Stimulated activated CD8-positive, alpha-beta memory T cell treated with anti-CD3 and anti-CD28 coated beads, Interleukin-4, amount 100 ng/mL, for 4 hours (primary cell): ENCODE measurements at places on chromosomes 6 and 20.

GRCh38 chr6:10418862-10419748 lies 4.2 kb upstream of the TFAP2A start:
- no peak for DNase-seq

- DNase-seq = no peak
Measured at GRCh38 chr6:15088904-15089568, 156.8 kb upstream of the JARID2 start.

- peak; percentile 7 for DNase-seq
Measured at GRCh38 chr20:1108437-1108920, 9.9 kb upstream of the PSMF1 start.

DNA sequence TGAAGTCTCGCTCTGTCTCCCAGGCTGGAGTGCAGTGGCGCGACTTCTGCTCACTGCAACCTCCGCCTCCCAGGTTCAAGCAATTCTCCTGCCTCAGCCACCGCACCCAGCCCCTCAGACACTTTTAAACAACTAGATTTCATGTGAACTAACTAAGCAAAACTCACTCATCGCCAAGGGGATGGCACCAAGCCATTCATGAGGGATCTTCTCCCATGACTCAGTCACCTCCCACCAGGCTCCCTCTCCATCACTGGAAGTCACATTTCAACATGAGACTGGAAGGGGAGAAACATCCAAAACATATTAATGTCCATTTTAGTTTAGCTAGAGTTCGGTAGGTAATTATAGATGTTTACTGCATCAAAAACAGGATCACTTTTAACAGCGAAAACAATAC lies 95.9 kb upstream of the PRL start:
- DNase-seq = no peak

DNA sequence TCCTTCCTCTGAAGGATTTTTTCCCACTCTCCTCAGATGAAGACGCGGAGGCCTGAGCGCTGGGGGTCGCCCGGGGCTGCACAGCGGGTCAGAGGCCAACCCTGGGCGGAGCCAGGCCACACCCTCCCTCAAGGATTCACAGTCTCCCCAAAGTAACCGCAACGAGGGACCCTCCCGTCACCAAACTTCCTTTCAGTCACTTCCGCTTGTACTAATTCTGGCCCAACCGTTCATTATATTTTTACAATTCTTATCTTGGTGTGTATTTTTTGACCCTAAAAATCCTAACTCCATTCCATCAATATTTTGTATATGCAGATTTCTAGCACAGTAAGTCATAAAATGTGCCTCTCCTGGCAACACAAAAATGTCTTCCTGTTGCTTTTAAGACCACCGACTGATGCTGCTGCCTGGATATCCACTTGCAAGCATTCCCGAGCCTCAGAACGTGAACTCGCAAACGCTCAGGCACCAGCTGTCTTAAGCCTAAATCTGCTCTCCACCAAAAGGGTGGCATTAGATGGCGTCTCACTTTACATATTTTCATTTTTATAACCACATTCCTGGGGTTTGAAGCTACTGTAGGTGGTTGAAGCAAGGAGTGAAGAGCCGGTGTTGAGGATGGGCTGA lies 128.0 kb downstream of the DLL1 start:
- DNase-seq = no peak

GRCh38 chr6:92297101-92297500 lies 1122.3 kb downstream of the EPHA7 start:
- DNase-seq = no peak

DNA sequence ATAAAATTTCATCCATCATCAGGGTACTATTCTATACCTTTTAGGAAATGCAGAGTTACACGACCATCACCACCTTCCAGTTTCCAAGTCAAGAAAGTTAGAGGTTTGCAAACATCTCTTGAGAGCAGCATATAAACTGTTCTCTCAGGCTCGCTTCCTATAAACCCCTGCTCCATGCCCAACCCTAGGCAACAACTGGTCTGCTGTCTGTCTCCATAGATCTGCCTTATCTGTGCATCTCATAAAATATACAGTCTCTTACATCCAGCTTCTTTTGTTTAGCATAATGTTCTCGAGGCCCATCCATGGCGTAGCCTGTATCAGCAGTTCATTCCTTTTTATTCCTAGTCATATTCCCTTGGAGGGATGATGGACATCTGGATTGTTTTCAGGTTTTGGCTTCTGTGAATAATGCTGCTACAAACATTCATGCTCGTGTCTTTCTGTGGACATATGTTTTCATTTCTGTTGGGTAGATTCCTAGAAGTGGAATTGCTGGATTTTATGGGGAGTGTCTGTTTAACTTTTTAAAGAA lies 6.1 kb downstream of the PTPRT start:
- no peak for DNase-seq

DNA sequence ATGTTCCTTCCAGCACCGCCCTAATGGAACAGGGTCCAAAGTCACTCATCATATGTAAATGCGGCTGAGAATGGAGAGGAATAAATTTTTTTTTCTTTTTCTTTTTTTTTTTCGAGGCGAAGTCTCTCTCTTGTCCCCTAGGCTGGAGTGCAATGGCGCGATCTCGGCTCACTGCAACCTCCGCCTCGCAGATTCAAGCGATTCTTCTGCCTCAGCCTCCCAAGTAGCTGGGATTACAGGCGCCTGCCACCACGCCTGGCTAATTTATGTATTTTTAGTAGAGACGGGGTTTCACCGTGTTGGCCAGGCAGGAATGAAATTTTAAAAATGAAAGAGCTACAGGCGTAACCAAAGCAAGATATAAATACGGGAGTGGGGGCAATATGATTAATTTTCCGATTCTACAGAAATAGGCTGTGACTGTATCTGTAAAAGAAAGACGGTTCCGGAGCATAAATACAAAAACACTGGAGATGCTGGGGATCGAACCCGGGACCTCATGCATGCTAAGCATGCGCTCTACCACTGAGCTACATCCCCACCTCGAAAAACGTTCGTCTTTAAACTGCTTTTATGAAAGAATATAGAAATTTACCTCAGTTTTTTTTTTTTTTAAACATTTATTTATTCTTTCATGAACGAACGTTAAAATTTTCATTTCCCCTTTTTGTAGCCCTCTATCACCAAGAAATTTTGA lies 132.2 kb downstream of the GPX5 start:
- DNase-seq = peak; percentile 12

DNA sequence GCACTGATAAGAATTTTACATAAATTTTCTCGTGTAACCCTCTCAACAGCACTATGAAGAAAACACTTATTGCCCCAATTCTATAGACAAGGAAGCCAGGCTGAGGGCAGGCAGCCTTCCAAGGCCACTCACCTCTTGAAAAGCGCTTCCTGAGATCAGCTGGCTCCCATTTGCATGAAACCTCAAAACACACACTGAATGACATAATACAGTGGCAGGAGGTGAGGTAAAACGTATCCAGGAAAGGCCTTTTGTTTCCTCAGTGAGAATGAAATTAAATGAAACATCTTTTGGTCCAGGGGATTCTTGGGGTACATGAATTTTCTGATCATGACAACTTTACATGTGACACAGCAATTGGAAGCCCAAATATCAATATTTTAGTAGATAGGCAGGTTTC lies 112.5 kb downstream of the WDR27 start:
- no peak for DNase-seq

GRCh38 chr6:56869346-56869745 lies 85.6 kb upstream of the BEND6 start:
- no peak for DNase-seq

GRCh38 chr6:64224819-64225218 lies 589.2 kb downstream of the PHF3 start:
- no peak for DNase-seq

DNA sequence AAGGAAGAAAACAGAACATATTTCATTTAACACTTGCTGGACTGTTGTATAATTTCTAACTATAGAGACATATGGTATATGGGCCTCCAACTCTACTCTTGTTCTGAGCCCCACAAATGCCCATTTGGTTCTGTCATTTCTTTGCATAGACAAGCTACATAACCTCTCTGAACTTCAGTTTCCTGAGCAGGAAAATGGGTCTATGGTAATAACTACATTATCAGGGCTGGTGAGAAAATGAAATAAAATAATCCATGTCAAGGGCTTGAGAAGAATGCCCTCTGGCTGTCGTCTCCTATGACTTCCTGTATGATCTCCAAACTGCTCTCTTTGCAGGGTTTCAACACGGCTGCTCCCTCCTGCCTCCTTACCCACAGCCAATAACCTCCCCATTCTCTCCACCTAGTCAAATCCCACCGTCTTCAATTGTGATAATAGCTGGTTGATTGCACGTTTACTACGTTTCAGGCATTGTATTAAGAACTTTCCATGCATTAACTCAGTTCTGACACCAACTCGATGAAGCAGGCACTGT lies 12.0 kb downstream of the ZCCHC3 start:
- no peak for DNase-seq

- DNase-seq = no peak
Measured at GRCh38 chr6:30884521-30885480, 482 bp downstream of the DDR1 start.

- DNase-seq = no peak
Measured at GRCh38 chr20:19344341-19344740, 131.9 kb downstream of the SLC24A3 start.
